ENCODE measurements at places on chromosomes 16 and 17.

GRCh38 chr17:76009969-76010661 lies 9.5 kb downstream of the CDK3 start:
- DNase-seq = no peak

DNA sequence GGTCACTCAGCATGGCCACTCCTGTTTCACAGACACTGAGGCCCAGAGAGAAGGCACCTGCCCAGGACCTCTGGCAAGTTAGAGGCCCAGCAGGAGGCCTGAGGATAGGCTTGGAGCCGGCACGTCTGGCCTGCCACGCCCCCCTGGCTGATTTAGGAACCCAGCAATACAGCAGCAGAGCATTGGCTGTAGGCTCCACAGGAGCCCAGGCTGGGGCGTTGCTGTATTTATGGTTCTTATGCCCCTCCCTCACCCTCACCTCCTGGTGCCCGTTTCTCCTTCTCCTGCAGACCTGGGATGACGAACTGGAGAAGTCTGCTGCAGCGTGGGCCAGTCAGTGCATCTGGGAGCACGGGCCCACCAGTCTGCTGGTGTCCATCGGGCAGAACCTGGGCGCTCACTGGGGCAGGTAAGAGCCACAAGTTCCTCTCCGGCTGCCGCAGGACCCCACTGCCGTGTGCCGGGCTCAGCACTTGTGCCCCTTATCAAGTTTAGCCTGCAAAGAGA lies 25.8 kb downstream of the CRISPLD2 start:
- DNase-seq = no peak

DNA sequence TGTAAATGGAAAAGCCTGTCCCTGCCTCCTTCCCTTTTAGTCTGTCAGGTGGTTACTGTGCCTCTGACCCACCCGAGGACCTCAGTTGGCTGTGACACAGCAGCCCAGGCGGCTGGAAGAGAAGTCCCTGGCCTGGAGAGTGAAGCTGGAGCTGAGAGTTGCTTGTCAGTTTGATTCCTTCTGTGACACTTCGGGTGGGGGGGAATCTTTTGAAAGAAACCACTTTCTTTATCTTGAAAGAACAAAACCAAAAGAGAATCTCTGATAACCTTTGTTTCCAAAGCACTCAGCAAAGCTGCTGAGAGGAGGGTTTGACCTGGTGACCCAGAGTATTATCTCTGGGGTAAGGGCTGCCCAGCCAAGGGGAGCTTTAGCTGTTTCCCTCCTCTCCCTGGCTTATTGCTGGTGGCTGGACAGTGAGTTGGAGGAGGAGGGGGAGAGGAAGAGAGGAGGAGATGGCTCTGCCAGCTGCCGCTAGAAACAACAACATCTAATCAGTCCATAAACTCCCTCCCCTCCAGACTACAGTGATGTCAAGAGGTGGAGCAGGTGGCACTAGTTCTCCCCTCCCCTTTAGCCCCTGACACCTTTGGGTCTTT lies 34.0 kb downstream of the YPEL2 start:
- no peak for DNase-seq

DNA sequence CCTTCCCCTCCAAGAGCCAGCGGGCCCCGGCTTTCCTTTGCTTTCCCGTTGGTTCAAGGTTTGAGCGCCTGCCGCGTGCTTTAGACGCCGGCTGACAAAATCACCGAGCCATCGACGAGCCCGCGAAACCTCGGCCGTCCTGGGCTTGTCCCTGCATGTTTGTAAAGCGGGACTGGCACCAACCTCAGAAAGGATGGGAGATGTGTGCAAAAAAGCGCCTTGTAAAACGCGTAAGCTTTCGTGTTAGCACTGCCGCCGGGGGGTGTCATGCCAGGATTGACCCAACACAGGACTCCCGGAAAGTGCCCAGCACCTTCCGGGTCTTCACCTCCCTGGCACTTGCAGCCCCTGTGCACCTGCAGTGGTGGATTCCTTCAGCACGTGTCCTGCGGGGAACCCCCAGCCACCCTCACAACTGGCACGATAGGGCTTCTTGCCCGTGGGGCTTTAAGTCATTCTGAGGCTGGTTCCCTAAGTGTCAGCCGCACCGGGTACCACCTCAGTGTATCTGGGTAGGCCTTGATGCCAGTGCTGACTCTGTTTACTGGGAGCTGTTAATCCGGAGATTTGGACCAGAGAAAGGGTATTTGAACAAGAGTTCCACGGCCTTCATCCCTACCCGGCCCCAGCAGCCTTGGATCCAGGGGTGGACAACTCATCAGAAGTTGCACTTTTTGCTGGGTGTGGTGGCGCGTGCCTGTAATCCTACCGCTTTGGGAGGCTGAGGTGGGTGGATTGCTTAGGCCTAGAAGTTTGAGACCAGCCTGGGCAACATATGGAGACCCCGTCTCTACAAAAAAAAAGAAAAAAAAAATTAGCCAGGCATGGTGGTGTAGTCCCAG lies 817 bp downstream of the NDUFAF8 start:
- DNase-seq = no peak

GRCh38 chr17:1872976-1873375 lies 43.2 kb downstream of the RPA1 start:
- no peak for DNase-seq

GRCh38 chr17:7176107-7176840 lies 2.9 kb downstream of the ASGR1 start:
- no peak for DNase-seq

DNA sequence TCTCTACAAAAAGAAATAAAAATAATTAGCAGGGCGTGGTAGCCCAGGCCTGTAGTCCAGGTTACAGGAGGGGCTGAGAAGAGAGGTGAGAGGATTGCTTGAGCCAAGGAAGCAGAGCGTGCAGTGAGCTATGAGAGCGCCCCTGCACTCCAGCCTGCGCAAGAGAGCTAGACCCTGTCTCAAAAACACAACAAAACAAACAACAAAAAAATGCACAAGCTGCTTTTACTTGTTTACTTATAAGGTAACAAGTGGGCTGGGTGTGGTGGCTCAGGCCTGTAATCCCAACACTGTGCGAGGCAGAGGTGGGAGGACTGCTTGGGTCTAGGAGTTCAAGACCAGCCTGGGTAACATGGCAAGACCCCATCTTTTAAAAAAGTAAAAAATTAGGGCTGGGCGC lies 1.7 kb downstream of the CYTH1 start:
- DNase-seq = no peak

GRCh38 chr17:9434642-9435057 lies 141.0 kb downstream of the STX8 start:
- DNase-seq = no peak

- DNase-seq = peak; percentile 7
Measured at GRCh38 chr17:79160980-79161636, 86.5 kb downstream of the ENGASE start.

- DNase-seq = no peak
Measured at GRCh38 chr16:1014771-1015495, 33.4 kb downstream of the SOX8 start.

DNA sequence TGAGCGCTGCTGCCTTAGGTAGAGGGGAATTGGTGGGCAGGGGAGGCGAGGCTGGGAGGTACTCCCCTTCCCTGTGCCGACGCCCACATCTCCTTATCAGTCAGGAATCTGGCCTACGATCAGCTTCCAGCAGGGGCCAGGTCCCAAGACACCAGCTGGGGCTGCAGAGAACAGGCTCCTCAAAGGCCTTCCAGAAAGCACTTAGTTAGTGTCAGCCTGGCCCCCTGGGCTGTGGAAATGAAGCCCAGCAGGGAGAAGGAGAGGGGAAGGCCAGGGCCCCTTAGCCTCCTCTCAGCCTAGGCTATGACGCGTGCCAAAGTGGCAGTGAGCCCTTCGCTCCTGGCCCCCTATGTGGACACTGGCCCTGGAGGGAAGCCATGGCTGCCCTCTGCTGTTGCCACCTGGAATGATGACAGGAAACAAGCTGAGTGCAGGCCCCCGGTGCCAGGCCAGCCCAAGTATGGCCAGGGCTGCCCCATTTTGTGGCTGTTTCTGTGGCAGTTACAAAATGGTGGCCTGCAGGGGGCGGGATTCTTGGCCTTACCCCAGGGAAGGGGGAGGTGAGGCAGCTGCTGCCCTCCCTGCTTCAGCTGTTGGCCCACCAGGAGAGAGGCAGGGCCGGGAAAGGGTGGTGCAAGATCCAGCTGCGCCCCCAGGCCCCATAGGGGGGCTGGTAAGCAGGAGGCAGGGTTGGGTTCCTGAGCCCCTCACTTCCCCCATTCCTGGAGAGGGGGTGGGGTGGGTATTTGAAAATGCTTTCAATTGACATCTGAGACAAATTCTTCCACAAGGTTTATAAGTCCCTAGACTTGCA lies 11.3 kb downstream of the TBX4 start:
- DNase-seq = no peak

DNA sequence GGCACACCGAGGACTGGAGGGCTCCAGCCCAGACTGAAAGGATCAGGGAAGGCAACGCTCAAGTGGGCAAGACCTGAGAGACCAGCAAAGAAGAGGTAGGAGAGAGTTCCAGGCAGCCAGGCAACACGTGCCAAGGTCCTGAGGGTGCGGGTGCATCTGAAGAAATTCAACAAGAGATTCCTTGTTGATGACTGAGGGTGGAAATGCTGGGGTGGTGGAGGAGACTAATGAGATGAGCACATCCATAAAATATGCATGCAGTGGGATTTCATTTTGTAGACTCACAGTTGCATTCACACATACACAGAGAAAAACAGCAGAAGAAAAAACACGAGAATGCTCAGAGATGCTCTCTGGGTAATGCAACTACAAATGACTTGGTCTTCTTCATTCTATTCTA lies 154.8 kb upstream of the FOXF1 start:
- no peak for DNase-seq

DNA sequence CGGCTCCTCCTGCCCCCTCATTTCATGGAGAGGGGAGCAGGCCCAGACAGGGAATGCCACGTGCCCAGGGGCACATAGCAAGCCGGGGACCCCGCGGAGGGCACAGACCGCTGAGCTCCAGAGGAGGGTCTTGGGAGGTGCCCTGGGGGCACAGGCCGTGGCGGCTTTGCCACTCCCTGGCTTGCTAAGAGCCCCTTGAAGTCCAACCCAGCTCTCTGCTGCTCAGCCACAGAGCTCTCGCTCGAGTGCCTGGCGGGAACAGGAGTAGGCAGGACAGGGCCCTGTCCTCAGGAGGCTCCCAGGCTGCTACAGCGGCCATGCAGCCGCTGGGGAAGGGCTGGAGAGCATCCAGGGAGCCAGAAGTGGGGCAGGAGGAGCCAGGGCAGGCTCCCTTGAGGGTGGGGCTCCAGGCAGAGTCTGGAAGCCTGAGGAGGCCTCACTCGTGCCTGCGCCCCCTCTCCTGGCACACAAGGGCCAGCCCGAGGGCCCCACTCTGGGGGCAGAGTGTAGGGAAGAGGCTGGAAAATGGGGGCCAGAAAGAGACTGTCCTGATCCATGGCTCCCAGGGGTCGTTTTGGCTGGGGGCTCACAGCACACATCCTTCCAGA lies 4.4 kb upstream of the RAB26 start:
- no peak for DNase-seq

DNA sequence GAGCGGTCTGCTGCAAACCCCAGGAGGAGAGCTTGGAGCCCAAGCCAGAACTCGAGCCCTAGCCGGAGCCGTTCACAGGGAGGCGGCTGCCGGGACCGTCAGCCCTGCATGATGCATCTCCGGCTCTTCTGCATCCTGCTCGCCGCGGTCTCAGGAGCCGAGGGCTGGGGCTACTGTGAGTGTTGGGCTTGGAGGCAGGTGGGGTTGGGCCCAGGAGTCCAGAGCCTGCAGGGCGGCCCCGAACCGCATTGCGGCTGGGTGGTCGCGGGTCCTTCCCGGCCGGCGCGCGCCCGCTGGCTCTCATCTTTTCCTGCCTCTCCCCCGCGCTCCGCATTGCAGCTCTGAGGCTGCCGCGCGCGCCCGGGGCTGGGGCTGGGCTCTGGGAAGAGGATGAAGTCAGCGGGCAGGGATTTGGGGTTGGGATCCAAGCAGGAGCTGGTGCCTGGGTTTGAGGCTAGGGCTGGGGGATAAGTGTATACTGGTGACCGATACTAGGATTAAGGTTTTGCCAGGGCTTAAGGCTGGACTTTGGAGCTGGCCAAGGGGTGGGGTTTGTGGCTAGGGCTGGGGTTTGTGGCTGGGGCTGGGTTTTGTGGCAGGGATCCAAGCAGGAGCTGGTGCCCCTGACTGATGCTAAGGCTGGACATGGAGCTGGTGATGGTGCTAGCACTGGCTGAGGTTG lies 532 bp downstream of the CNTNAP1 start:
- DNase-seq = no peak

- DNase-seq = no peak
Measured at GRCh38 chr16:89581045-89581695, 5.6 kb downstream of the CPNE7 start.

DNA sequence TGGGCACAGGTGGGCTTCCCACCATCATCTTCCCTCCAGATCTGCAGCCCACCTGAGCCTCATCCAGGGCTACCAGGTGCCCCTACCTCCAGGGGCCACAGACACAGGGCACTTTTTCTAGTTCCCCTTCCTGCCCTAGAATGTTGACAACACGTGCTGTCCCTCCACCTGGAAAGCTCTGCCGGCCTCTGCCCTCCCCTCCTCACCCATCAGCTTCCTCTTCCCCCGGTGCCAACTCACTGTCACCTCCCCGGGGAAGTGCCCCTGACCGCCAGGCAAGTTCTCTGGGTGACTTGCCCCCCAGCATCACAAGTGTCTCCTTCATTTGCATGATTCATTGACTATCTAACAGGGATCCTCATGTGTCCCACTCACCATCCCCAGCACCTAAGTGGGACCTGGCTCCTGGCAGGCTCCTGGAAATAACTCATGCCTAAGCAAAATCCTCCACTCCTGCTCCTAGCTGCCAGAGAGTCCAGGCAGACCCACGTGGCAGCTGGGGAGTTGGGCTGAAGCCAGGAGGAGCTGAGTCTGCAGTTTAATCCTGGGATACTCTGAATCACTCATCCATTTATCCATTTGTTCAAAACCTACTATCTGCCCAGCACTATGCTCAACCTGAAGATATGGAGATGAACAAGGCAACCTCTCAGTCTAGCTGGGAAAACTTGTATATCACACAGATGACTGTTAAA lies 304.4 kb downstream of the FOXL1 start:
- DNase-seq = no peak

- no peak for DNase-seq
Measured at GRCh38 chr17:76550712-76551615, 11.1 kb downstream of the PRCD start.

- DNase-seq = no peak
Measured at GRCh38 chr17:68807998-68808772, 147.0 kb downstream of the ABCA8 start.

Data from stimulated activated CD4-positive, alpha-beta T cell treated with anti-CD3 and anti-CD28 coated beads, TNF-alpha, amount 100 ng/mL, for 24 hours (primary cell).